Panc1 (cell line): ENCODE measurements at places on chromosomes 5 and 9.

DNA sequence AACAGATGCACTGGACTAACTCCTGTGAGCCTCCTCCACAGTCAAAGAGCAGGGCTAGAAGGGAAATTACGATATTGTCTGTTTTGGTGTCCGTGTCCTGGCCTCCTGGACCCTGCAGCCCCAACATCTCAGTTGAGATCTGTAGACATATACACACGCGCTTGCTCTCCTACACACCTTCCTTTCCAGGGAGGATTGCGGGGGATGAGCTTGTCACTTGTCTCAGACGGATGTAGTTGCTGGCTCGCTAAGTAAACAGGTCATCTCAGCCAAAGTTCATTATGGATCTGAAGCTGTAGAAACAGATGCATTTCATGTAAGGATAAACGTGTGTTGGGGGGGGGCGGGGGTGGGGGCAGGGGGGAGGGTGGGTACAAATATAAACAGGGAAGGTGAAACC lies 549.3 kb downstream of the CCDC171 start:
- no peak for DNase-seq

DNA sequence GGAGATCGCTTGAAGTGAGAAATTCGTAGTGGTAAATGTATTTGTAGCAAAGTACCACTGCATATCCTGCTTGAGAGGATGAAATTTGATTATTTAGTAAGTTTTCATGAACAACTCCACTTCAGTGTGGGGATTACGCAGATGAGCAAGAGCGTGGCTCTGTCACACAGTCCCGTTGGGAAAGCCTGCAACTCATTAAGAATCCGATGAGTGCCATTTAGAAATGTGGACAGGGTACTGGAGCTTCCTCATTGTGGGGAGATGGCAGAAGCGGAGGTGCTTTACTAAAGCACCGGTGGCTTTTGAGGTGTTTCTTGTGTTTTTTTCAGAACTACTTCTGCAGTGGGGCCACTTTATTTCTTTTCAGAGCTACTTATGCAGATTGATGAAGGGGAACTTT lies 1.4 kb downstream of the TJP2 start:
- no peak for DNase-seq

DNA sequence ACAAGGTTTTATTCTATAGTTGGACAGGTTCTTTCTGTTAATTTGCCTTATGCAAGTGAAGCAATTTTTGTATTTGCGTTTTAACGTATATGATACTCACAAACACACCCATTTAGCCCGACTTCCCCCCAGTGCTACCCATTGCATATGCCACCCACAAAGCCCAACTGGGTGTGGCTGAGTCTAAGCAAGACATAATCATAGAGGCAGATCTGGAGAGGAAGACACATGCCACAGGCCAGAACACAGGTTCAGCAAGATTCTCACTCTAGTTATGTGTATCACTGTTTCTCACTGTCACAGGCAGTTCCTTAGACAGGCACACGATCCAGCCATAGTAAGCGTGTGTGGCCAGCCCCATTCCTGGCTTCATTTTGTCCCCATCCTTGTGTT lies 29.0 kb upstream of the PUM3 start:
- no peak for DNase-seq

- DNase-seq, result no peak
These were observed 387.7 kb downstream of the KDM4C start for GRCh38 chr9:7145361-7146069.

- DNase-seq, result no peak
These were observed 5.8 kb upstream of the CRHBP start for GRCh38 chr5:76947082-76947503.
